ENCODE measurements at places on chromosomes 7 and 10. TPM values are rescaled to one million over a fixed set of nuclear protein-coding genes. Genes with fewer than 3 reads are reported as not detected.

Gene CLDN3
- total RNA-seq, result not detected

Gene SLC29A3
- 1.8 TPM for total RNA-seq

Gene HOXA2
- total RNA-seq, result 0.14 TPM

Gene AKAP9
- total RNA-seq, result 44.1 TPM

Gene ENTPD1
- total RNA-seq, result 6.3 TPM

Gene ZNF789
- 2.9 TPM for total RNA-seq

Gene MYH16
- not detected for total RNA-seq

Gene CALHM3
- not detected for total RNA-seq

Gene ANKRD7
- total RNA-seq, result 0.70 TPM

Gene SPDYE2
- total RNA-seq, result not detected

Gene CYP2W1
- total RNA-seq, result not detected

All from Right ventricle myocardium inferior (tissue), 1 donor.